ENCODE measurements at places on chromosomes 13 and 19.

DNA sequence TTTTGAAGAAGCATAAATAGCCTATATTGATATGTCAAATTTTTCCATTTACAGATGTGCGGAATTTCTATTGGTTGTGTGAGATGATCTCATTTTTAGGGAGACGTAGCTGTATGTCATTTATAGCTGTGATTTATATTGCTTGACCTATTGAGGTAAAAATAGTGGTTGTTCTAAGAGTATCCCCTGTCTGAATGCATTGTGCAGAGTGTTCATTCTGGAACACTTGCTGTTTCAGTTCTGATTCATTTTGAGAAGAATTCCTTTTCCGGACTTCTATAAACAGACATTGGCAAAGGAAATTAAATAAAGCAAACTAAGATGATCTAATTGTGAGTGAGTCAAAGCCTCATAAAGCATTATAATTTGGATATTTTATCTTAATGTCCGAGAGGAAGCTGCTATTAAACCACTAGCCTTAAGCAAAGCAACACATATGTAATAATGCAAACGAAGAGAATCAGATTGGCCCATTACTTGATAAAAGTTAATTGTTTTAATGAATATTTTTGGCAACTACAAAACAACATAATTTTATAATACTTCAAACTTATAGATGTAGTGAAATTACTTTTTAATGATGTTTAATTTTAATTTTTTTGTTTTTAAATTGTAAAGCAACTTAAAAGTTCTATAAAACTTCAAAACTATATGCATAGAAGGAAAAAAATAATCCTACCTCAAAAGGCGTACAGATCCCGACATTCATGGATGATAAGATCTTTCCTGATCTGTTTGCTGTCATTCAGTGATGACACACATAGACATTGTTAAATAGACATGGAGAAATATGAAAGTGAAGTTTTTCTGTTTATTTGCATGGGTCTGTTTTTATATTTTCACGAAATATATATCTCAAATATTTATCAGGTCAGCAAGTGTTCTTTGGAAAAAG lies 942.6 kb upstream of the SLC10A2 start:
- DNase-seq, result no peak

DNA sequence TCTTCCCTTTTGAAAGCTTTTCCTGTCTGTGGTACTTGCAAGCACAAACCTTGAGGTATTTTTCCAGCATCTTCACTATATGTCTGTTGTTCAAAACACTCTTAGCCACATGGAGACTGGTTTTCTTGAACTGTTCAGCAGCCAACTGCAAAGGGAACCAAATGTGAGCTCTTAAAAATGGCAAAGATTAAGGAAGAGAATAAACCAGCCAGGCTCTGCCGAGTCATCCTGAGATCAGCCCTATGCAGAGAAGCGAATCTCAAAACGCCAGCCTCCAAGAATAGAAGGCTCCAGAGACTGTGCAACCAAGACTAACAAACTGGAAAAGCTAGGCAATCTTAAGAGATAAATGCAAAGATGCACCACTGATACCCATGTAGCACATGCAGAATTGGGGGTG lies 20.7 kb downstream of the AKAP8 start:
- DNase-seq, result no peak

- DNase-seq, result no peak
Observed at GRCh38 chr19:37593996-37594303, 642 bp downstream of the ZNF571 start.

DNA sequence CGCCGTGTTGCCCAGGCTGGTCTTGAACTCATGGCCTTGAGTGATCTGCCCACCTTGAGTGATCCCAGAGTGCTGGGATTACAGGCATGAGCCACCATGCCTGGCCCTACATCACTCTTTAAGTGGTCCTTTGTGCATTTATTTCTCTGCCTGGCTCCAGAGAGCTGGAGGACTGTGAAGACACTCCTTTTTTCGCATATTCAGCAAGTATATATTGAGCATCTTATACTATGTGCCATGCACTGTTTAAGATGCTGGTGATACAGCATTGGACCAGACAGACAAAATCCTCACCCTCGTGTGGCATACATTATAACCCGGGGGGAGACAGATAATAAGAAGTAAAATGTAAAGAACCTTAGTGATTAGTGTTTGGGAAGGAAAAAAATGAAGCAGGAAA lies 66.8 kb upstream of the NPAS1 start:
- no peak for DNase-seq

GRCh38 chr19:3852614-3853254 lies 16.1 kb downstream of the ZFR2 start:
- DNase-seq, result peak; percentile 23

GRCh38 chr19:40827386-40828247 lies 22.6 kb downstream of the CYP2A6 start:
- DNase-seq, result no peak

DNA sequence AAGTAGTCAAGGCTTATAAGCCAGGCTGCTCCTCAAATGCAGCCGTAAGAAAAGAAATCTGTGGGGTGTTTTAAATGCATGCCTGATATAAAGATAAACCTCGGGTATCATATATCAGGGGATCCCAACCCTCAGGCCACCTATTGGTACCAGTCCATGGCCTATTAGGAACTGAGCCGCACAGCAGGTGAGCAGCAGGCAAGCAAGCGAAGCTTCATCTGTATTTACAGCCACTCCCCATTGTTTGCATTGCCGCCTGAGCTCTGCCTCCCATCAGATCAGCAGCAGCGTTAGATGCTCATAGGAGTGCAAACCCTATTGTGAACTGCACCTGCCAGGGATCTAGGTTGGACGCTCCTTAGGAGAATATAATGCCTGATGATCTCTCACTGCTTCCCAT lies 233.5 kb upstream of the SERP2 start:
- no peak for DNase-seq

DNA sequence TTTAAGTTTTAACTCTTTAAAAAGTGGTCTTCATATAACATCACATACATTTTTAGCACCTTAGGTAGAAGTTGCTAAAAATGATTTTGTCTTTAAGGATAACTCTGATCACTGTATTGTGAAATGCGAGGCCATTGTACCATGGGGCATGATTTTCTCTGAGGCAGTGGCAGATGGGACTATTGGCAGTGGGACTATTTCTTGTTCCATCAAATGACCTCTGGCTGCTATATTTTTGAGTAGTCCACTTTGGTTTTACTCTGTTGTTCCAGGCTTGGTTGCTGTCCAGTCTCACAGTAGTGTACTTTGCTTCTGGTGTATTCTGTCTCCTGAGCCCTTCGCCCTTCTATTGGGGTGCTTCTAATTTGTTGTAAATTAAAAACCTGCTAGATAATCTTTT lies 156.5 kb downstream of the ATP8A2 start:
- no peak for DNase-seq

- no peak for DNase-seq
Observed at GRCh38 chr19:46524308-46524707, 28.6 kb upstream of the PNMA8B start.

- no peak for DNase-seq
Observed at GRCh38 chr13:100175078-100175802, 86.3 kb downstream of the PCCA start.

DNA sequence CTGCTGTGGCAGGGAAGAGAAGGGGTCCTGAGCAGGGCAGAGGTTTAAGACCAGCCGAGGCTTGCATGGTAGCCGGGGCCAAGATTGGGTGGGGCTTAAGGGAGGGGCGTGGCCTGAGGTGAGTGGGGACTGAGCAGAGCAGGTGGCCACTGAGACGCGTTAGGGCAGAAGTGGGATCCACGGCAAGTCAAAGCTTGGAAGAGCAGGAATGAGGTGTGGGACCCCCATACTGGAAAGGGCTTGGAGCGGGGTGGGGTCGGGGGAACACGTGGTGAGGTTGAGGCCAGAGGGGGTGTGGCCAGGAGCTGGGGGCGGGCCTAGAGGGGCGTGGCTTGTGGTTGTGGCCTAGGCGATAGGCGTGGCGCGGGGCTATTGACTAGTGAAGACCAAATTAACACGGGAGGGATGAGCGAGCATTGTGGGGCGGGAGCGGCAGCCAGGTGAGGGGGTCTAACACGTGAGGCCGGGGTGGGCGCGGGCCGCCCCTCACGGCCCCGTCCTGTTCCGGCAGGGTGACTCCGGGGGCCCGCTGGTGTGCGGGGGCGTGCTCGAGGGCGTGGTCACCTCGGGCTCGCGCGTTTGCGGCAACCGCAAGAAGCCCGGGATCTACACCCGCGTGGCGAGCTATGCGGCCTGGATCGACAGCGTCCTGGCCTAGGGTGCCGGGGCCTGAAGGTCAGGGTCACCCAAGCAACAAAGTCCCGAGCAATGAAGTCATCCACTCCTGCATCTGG lies 3.3 kb downstream of the CFD start:
- DNase-seq, result peak; percentile 79

DNA sequence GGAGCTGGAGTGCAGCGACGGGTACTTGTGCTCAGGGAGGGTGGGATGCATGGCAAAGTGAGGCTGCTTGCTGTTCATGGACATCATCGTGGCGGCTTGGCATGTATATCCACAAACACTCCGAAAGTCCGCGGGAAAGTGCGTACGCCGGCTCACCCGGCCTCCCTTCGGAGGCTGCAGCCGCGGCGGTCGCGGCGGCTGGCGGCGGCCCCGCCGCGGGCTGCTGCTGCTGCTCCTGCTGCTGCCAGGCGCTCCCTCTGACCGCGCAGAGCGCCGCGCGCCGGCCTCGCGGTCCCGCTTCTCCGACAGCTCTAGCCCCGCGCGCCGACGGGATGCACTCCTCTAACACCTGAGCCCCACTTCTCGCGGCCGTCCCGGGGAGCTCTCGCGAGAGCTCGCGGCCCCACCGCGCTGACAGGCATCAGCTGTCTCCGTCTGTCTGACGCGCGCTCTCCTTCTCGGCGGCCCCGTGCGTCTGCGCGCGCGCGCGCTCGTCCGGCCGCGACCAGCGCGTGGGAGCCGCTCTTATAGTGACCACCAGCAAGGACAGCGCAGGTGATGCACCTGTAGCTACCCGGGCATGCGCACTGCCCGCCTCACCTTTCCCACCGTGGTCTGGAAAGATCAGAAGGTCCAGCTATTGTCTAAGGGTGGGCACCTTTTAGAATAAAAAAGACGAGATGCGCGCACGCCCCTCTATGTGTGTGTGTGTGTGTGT lies at the start of gene POU4F1:
Gene POU4F1, minus strand, starts transcription at position 313 of the 718 bp plus-strand sequence. Its CDS starts 226 bp downstream, at position 87.
- DNase-seq, result peak; percentile 63

GRCh38 chr19:31875591-31875990 lies 469.8 kb upstream of the ZNF507 start:
- DNase-seq, result no peak

DNA sequence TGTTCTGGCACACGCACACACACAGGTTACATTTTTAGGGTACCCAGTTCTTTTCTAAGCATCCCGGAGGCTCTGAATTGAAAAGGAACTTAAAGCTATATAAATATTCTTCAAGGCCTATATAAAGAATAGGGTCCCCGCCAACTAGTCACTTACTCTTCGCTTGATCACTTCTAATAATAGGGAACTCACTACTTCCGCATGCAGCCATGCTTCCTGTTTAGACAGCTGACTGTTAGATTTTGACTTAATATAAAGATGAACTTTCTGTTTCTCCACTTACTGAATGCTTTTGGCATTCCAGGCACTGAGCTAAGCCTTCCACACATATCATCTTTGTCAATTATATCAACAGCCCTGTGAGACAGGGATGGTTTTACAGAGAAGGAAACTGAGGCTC lies 259.6 kb downstream of the TSHZ3 start:
- no peak for DNase-seq

GRCh38 chr19:30563691-30564090 lies 191.5 kb downstream of the ZNF536 start:
- DNase-seq, result no peak

DNA sequence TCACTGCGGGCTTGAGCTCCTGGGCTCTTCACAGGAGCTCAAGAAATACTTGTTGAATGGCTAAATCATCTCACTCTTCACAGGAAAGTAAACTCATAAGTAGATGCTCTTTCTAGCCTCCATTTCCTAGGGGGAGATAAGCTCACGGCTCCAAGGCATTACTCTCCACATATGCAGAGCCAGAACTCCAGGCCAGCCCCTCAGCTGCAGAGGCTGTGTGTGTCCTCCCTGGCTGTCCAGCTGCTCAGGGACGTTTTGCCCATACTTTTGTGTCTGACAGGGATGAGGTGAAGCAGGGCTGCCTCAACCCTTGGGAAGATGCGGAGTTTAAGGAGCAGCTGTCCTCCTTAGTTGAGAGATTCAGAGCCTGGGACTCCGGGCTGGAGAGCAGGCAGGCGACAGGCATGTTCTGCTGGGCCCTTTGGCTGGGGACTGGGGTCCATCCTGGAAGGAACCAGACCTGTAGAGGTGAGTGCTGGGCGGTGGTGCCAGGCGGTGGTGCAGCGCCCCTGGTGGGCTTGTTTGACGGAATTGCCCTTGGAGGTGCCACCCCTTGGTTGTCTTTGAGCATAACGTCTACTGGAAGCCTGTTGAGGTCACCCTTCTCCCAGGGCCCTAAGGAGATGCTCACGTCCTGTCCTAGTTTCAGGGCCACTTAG lies 20.5 kb upstream of the SLC15A1 start:
- no peak for DNase-seq

- DNase-seq, result no peak
Observed at GRCh38 chr19:50242581-50242980, 39.2 kb downstream of the MYH14 start.

- DNase-seq, result peak; percentile 95
Observed at GRCh38 chr19:50025022-50025793, at the start of gene VRK3. TSS of gene VRK3 (minus strand) at chr19:50025372. CDS start at chr19:50016162, 9,210 bp downstream.

GRCh38 chr19:40317338-40317737 lies 30.9 kb downstream of the C19orf47 start:
- no peak for DNase-seq

DNA sequence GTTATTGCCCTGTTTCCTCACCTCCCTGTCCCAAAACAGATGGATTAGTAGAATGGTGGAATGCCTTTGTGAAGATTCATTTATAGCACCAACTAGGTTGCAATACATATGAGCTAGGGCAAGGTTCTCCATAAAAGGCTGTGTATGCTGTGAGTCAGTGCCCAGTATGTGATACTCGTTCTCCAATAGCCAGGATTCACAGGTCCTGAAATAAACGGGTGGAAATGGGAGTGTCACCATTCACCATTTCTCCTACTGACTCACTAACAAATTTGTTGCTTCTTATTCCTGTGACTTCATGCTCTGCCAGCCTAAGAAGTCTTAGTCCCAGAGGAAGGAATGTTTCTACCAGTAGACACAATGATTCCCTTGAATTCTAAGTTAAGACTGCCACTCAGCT lies 1745.4 kb downstream of the SLITRK1 start:
- no peak for DNase-seq

GRCh38 chr13:111861766-111862366 lies 205.1 kb upstream of the SOX1 start:
- no peak for DNase-seq
